ENCODE measurements at places on chromosomes 5 and 9.

DNA sequence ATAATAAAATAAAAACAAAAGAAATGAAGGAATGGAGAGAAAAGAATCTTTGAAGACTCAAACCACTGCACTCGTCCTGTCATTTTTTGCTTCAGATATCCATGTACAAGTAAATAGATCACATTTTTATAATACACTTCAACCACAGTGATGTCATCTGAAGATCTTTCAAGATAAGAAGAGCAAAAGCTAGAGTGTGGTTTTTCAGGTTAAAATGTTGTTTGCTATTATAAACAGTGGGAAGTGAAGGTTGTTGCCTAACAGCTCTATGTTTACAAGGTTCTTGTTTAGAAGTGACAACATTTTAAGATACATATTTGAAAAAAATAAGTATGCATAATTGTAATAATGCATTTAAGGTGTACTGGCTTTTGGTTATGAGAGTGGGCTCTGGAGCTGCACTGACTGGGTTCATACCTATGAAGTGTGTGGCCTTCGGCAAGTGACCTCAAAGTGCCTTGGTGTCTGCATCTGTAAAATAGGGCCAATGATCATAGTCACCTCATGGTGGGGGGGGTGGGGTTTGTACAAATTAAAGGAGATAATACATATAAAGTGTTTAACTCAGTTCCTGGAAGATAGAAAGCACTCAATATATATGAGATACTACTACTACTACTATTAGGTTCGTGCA is 45.5 kb upstream of the IL7R start:
- no peak for DNase-seq

DNA sequence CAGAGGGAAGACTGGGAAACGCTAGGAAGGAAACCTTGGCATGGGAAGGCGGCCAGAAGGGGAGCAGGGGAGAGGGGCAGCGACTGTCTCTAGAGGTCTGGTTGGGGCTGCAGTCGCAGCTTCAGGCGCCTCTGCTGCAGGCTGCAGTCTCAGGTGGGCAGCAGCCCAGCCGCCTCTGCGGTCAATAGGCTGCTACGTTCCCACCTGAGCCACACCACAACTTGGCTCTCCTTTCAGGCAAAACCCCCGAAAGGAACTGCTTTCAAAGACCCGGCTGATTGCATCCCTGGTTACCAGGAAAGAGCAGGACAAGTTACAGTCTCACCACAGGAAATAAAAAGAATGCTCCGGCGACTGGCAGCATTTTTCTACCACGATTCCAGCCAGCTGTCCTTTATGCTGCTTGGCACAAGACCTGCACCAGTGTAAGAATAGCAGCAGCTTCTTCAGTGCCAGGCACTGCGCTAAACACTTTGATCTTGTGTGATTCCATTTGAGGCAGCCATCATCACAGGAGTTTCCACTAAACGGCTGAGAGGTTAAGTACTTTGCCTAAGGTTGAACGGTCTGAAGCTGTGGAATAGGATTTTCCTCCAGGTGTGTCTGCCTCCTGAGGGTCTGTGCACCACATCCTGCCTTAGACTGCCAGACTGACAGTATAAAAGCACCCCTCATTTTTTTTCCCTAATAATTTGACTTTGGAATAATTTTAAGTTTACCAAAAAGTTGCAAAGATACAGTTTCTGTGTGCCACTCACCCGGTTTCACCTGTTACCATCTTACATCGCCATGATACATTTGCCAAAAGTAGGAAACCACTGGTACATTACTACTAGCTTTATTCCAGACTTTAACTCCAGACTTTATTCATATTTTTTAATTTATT is 7.5 kb downstream of the RPS14 start:
- no peak for DNase-seq

DNA sequence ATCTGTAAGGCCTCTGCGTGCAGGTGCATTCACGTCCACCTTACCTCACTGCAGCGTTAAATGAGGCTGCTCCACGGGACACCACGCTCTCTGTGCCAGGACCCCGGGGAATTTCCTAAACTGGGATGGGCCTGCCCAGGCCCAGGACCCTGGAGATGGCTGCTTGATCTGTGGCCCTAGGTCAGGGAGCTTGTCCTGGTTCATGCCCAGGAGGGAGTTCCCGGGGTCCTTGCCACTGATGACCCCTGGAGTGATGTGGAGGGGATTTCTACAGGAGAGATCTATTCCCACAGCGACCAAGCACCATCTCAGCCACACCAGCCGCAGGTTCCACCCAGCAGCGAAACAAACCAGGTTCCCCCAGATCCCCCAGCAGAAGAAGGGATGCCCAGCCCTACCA is 3.5 kb downstream of the OR2V1 start:
- DNase-seq, result no peak

- DNase-seq, result no peak
Measured at GRCh38 chr5:149223081-149223848, 48.4 kb upstream of the AFAP1L1 start.

DNA sequence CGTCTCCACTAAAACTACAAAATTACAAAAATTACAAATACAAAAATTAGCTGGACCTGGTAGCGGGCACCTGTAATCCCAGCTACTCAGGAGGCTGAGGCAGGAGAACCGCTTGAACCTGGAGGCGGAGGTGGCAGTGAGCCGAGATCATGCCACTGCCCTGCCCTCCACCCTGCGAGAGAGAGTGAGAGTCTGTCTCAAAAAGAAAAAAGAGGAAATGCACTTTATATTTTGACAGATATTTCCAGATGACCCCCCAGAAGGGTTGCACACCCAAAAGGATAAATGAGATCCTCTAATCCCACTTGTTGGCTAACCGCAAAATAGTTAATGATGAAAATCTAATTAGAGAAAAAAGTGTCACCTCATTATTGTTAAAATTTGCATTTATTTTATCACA is 2.2 kb downstream of the HSDL2 start:
- no peak for DNase-seq

DNA sequence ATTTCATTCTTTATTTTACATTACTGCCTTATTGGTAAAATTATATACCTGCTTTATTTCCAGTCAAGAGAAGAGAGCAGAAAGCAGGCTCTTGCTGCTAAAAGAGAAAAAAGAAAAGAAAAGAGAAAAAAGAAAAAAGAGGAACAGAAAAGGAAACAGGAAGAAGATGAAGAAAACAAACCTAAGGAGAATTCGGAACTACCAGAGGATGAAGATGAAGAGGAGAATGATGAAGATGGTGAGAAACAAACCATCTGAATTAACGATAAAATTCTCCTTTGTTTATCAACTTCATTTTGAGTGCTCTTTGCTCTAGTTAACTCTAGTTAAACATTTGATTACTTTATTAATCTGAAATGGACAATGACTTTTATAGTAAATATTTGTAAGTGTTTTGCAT is 23.5 kb upstream of the EIF4EBP3 start:
- no peak for DNase-seq

DNA sequence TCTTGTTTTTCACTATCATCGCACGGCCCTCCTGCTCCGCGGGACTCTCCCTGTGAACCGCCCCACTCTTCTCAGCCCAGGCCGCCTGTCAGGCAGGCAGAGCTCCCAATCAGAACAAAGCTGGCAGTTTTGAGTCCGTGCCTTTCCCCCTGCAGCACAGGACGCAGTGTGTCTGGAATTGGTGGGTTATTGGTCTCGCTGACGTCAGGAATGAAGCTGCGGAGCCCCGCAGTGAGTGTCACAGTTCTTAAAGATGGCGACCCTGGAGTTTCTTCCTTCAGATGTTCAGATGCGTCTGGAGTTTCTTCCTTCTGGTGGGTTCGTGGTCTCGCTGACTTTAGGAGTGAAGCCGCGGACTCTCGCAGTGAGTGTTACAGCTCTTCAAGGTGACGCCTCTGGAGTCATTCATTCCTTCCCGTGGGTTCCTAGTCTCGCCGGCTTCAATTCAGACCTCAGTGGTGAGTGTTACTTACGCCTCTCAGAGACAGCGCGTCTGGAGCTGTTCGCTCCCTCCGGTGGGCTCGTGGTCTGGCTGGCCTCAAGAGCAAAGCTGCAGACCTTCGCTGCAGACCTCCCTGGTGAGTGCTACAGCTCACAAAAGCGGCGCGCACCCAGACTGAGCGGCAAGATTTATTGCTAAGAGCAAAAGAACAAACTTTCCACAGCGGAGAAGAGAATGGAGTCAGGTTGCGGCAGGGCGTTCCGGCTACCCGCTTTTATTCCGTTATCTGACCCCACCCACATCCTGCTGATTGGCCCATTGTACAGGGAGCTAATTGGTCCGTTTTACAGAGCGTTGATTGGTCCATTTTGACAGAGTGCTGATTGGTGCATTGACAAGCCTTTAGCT is 7.4 kb downstream of the ZDHHC11B start:
- no peak for DNase-seq

GRCh38 chr5:35870605-35871004 is 13.9 kb downstream of the IL7R start:
- no peak for DNase-seq

- DNase-seq, result no peak
Measured at GRCh38 chr5:97936231-97936630, 753.2 kb upstream of the RIOK2 start.

DNA sequence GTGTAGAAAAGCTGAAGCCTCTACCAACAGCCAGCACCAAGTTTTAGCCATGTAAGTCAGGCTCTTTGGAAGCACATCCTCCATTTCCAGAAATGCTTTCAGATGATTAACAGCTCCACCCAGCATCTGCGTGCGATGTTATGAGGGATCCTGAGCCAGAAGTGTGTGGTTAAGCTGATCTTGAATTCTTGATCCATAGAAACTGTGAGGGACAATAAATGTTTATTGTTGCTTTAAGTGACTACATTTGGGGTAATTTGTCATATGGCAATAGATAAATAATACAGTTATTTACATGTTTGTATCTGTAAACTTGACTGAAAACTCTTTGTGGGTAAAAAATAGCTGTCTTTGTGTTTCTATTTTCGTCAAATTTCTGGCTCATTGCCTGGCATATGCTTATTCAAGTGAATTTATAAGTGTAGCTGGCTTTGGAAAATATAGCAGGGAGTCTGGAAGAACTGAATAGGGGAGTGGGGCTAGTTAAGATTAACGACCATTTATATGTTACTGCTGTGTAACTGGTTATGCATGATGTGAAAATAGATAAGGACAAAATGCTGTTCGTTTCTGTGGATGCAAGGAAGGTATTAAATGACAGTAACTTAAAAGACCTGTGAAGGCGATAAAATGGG is 234.1 kb downstream of the LRRC70 start:
- no peak for DNase-seq

DNA sequence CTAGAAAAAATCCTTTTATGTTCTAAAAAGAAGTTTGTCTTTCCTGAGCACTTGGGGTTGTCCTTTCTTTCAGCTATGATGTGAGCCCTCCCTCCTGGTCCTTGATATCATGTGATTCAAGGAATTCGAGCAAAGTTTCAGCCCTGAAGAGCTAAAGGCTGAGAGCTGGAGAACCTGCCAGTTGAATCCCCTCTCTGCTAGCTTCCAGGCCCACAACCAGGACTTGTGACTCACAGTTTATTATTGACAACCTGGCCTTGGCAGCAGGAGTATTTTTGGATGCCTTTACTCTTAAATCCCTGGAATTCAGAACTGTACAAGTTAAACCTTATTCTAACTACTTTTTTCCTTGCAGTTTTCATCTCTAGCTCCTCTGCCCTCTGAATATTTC is 182.8 kb downstream of the SPOCK1 start:
- DNase-seq, result no peak

DNA sequence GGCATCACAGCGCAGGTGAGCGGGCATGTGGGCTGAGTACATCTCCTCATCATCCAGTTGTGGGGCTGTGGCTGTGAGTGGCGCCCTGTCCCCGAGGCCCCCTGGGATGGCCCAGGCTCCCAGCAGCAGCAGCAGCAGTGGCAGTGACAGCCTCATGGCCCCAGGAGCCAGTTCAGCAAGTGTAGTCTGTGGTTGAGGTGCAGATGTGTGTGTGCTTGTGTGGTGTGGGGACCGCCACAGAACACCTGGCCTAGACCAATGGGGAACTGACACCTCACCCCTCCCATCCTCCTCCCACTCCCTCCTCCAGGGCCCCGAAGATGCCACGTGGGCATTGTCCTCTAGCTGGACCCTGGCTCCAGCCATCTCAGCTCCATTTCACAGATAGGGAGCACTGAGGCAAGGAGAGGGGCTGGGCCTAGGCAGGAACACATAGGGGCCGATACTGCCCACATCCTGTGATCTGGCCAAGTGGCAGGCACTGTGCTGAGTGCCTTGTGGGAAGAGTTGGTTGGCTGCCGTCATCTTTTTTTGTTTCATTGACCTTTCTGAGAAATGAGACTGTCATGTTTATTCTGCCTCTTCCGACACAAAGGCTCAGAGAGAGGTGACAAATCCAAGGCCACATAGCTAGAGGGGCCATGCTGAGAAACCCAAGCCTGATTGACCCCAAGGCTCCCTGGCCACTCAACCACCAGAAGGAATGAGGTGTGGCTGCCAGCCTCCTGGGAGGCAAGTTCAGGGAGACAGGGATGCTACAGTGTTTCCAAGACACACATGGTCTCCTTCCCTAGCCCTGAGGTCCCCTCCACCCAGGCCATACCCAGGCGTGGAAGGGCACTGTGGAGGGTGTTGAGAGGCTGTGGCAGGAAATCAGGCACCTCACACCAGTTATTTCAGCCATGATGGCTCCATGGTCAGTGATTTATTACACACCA is at the start of gene MZB1:
Gene MZB1, minus strand, starts transcription at position 213 of the 938 bp plus-strand sequence. Its CDS starts 57 bp downstream, at position 156.
- DNase-seq, result peak; percentile 29

DNA sequence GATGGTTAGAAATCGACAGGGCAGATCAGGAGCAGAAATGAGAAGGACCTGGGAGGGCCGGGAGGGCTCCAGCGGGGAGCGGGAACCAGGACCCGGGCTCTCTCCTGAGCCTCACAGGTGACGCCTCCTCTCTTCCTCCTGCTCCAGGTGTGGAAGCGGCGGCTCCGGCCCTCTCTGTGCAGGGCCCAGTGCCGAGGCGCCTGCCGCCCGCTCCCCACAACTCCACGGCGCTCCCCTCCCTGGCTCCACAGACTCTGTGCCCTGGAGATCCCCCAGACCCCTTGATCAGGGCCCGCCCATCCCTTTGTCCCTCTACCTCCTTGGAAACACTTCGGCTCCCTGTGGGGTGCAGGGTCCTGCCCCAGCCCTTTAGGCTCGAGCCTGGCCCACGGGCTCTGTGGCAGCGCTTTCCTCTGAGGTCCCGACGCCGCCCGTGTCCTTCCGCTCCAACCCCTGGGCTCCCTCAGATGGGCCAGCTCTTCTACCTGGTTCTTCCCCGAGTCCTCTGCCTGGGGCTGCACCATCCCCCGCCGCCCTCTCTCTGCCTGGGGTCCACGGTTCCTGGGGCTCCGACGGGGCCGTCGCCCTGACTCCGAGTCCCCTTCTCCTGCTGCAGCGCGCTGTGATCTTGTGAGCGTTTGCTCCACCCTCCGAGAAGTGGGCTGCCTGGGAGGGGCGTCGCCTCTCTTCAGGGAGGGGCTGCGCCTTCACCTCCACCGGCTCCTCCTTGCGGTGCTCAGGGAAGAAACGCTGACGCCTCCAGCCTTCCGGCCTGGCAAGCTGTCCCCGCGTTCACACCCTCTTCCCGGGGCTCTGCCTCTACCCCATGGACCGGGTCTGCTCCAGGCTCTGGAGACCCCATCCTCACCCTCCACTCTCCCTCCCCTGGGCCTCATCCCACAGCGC is 22.4 kb upstream of the SLC6A3 start:
- DNase-seq, result no peak

- no peak for DNase-seq
Measured at GRCh38 chr5:164500856-164501255, 995.4 kb downstream of the MAT2B start.

DNA sequence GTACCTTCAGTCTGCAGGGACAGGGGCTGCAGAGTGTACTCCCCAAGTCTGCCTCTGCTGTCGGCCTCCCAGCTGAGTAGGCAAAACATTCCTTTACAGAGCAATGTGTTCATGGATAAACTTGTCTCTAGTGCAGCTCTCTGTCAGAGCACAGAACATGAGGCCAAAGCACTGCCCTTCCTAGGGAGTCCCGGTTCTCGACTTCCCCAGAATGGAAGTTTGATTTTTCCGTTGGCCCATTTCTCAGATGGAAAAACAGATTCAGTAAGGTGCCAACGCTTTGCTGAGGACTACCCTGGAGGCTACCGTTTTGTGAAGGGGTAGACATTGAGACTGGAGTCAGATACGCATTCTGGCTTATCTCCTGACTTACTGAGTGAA is 422 bp upstream of the TRIM32 start:
- no peak for DNase-seq
